ENCODE measurements at places on chromosomes 7 and 10.

DNA sequence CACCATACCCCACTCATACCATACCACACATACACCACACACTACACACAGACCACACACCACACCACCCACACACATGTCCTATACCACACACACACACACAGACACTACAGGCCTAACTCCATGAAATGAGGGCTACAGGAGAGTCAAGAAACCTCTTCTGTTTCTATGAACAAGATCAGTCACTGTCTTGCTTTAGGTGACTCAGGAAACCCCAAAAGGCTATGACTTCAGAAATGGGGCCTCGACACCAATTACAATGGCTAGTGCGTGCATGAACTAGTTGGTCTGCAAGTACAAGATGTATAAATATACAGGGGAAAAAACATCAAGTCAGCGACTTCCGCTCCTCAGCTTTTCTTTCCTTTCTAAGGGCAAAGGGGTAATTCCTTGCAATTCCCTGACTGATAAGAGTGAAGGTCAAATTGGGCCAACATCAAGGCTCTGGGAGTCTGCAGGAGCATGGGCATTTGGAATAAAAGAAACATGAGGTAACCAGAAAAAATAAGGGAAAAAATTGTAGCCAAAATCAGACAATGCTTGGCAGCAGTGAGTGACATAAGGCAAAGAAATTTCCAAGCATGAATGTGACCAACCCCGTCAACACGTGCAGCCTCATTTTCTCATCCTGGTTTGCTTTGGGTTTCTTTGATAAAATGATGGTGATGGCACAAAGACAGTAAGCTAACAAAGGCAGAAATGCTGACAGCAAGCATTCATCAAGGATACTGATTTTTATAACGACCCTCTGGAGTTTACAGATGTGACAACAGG is 1.5 kb downstream of the PKD1L1 start:
- no peak for DNase-seq

- no peak for DNase-seq
Observed at GRCh38 chr7:128714701-128715495, 24.3 kb upstream of the CALU start.

GRCh38 chr7:53466371-53466770 is 430.9 kb downstream of the POM121L12 start:
- DNase-seq = no peak

- DNase-seq = no peak
Observed at GRCh38 chr10:60171436-60172013, 218.2 kb downstream of the ANK3 start.

DNA sequence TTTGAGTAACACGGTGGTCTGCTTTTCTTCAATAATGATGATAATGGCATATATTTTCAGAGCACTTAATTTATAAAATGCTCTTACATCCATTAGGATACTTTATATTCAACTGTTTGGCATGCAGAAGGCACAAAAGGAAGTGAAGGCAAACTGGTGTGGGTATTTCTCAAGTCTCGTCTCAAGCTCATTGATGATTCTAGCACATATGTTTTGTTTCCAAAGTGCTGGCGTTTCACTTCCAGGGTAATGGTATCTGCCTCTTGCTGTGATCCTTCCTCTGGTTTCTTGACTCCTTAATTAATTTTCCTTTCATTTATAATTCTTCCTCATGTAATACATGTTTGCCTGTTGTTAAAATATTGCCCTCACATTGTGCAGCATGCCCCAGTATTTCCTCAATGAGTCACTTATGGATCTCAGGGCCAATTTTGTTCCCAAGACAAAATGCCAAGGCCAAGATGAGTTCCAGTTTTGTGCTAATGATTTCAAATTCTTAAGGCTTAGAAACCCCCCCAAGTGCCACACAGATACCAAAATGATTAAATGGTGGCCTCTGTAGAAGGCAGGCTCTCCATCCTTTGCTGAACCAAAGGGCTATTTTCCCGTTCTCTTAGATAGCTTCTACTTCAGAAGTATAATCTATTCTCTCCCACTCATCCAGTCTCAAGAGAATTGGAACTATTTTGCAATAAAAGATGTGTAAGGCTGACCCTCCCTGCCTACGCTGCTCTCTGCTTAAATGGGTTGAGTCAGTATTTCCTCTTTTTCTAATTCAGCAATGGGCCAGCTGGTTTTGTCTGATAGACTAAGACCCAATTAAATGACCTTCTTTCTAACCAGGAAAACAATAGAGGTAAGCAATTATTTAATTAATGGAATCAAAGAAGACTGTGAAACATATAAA is 171.2 kb downstream of the ZNF365 start:
- DNase-seq = no peak

DNA sequence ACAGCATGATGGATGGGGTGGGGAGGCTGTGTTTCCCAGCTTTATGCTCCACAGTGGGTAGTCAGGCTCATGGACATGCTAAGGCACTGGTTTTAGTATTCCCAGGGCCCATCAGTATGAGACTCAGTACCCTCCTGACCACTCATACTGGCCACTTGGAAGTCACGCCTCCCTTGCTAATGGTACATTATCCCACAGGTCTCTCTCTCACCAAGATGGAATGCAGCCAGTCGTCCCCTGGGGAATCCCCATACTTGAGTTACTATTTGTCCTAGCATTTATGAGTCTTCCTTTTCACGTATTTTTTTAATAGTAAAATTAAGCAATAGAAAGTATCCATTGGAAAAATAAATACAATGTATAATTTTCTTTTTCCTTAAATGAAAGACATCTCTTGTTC is 80.6 kb upstream of the TBX20 start:
- DNase-seq = no peak

GRCh38 chr7:136234040-136234439 is 256.9 kb upstream of the MTPN start:
- no peak for DNase-seq

- no peak for DNase-seq
Observed at GRCh38 chr7:103794424-103794823, 195.0 kb downstream of the RELN start.

GRCh38 chr10:132349766-132350165 is 17.8 kb downstream of the LRRC27 start:
- DNase-seq = no peak

DNA sequence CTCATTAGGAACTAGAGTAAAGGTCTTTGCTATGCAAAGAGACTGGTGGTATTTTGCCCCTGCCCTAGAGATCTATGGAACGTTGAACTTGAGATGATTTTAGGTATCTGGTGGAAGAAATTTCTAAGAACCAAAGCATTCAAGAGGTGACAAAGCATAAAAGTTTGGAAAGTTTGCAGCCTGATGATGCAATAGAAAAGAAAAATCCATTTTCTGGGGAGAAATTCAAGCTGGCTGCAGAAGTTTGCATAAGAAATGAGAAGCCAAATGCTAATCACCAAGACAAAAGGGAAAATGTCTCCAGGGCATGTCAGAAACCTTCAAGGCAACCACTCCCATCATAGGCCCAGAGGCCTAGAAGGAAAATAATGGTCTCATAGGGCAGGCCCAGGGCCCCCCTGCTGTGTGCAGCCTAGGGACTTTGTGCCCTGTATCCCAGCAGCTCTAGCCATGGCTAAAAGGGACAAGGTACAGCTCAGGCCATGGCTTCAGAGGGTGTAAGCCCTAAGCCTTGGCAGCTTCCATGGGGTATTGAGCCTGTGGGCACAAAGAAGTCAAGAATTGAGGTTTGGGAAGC is 16.5 kb downstream of the TFPI2 start:
- DNase-seq = no peak

- no peak for DNase-seq
Observed at GRCh38 chr7:156160811-156161210, 348.5 kb upstream of the SHH start.

Measured in CD4-positive, alpha-beta T cell treated with Interleukin-17A for 4 hours (primary cell).